Panc1 (cell line): ENCODE measurements at places on chromosomes 12 and 14.

- no peak for DNase-seq
These were observed 316.3 kb downstream of the SLC6A15 start for GRCh38 chr12:84596266-84596665.

DNA sequence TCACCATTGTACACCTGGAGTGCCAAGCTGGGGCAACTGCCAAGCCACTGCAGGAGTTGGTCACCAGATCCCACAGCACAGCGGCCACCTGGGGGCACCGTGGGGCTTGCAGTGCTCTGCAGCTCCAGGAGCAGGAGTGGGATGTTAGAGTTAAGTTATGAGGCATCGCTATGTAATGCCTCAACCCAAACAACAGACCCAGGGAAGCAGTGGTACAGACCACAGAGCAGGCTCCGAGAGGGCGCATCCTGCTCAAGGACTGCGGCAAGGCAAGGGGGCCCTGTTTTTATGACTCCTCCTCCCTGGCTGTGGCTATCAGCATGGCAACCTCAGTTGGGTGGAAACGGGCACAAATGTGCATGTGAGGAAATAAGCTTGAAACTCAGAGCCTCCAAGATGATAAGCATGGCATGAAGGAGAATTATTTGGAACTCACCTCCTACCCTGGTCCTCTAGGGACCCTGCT, 63.1 kb downstream of the ARL6IP4 start:
- peak; percentile 51 for DNase-seq

GRCh38 chr14:24259282-24260025, 3.5 kb downstream of the TGM1 start:
- no peak for DNase-seq

- no peak for DNase-seq
These were observed 35.3 kb downstream of the KICS2 start for GRCh38 chr12:64186789-64187188.

DNA sequence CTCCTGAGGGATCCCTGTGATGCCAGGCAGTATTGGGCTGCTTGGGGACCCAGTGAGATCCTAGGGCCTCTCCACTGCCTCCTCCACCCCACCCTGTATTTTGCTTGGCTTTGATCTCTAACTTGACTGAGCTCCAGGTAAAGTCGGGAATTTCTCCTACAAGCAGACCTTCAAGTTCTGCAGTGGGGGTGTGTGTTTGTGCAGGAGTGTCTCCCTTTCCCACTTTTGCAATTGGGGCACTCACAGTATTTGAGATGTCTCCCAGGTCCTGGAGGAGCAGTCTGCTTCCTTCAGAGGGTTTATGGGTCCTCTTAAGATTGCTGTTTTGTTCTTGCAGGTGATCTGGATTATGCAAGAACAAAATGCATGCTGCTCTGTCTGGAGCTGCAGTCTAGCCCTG, 68.9 kb downstream of the ALG10B start:
- DNase-seq = no peak

DNA sequence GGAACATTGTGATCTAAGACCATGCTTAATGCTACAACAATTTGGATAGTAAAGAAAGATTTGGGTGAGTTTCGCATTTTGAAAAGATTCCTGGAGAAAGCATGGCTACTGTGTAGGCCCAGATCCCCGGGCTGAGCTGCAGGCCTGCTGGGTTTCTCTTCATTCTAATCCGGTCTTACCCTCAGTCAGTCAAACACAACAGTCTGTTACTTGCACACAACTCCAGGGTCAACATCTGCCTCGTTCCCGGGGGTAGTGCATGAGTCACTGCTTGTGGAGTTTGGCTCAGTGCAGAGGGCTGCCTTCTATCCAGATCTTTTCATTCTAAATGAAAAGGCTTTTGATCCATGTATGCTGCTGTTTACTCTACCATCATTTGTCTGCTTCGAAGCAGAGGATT, 60.4 kb upstream of the SEL1L start:
- DNase-seq = no peak

DNA sequence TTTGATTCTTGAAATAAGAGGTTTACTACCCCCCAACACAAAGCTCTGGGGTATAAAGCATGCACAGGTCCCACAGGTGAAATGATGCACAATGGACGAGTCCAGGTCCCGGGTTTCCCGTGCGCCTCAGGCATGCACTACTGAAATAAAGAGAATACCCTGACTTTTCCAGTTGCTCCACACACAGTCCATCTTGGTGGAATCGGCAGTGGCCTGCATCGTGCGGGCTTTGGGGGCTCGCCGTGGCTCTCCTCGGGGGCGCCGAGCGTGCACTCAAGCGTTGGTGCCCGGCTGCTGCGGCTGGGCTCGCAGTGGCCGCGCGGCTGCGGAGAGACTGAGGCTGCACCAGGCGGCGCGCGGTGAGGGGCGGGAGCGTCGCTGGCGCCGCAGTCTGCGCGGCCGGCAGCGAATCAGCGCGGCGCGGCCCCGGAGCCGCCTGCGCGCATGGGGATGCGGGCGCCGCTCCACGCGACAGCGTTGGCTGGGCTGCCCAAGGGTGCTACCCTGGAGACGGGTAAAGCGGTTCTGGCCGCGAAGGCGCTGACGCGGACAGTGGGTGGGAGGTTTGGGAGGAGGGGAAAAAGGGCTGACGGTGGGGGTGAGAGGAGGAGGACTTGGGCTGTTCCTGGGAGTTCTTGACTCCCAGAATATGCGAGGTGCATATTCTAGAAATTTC, 53.8 kb upstream of the CCDC175 start:
- no peak for DNase-seq

DNA sequence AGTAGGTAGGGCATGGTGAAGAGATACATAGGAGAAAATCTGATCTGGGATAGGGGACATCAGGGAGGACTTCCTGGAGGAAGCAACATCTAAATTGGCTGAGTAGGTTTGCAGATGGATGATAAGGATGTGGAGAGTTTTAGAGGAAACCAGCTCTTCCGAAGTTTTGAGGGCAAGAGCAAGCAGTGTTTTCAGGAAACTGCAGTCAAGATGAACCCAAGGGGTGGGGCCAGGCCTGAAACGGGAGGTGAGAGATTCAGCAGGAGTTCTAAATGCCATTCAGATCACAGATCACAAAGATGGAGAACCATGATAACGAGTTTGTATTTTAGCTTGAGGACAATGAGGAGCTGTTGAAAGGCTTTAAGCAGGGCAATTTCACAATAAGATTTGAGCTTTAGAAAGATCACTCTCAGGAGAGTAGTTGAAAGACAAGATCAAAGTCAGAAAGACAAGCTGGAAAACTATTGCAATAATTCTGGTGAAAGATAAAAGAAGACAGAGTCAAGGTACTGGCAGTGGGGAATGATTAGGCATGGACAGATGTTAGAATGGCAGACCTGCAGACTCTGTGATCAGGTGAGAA, 70.1 kb upstream of the PLXNC1 start:
- no peak for DNase-seq

GRCh38 chr12:108090107-108090899, 38.8 kb upstream of the WSCD2 start:
- no peak for DNase-seq

DNA sequence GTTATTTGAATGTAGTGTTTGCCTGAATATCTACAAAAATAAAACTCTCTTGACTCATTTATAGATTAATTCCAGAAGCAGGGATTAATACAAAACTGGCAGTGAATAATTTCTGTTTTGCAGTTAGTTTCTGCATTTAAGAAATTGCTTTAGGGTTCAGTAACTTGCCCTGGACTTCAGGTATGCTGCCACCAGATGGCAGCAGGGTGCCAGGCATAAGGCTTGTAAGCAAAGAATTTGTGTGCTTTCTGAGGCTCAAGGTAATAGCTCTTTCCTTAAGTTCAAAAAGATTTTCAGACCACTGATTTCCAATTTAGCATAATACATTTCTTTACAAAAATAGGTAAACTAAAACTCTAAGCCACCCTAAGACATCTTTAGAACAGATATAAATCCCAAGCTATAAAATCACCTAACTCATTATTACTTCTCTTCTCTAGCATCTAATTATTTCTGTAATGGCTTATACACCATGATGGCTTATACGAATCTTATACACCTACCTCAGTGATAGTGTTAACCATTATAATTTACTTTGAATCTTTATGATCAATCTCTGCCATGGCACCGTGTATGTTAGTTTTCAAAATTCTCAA, 398.3 kb downstream of the APAF1 start:
- DNase-seq = peak; percentile 43

- no peak for DNase-seq
These were observed 43.5 kb downstream of the B4GALNT3 start for GRCh38 chr12:503111-503761.

DNA sequence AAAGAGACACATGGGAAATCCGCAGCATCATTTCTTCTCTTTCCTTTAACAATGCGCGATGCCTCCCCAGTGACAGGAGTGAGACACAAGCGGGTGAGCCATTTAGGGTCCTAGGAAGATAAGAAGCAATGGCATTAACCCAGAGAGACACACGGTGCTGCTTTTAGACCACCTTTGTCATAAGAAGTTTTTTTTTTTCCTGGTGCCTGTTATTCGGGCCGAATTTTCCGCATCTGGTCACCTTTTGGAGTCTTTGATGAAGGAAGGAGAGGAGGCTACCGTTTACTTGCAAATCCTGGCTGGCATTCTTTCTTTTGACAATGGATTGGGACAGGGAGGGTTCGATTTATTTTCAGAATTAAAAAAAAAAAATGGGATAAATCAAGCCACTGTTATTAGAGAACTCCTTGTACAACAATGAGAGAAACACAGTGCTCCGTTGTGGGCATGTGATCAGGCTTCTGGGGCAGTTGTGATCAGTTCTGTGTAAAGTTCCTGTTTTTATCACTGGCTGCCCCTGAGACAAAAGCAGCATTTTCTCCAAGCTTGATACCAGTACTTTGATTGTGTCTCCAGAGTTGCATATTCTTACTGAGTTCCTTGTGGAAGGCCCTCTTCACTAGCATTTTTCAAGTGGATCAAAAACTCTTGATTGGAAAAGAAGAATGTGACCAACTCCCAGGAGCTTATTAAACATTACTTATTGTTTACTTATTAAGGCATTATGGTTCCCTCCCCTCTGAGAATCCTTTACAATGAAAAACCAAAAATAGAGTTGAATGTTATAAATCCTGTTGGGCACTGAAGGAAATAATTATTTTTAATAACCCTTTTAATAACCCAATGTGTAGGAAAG, 1.1 kb downstream of the DIP2B start:
- no peak for DNase-seq

GRCh38 chr12:95262808-95263207, 45.2 kb downstream of the VEZT start:
- no peak for DNase-seq

DNA sequence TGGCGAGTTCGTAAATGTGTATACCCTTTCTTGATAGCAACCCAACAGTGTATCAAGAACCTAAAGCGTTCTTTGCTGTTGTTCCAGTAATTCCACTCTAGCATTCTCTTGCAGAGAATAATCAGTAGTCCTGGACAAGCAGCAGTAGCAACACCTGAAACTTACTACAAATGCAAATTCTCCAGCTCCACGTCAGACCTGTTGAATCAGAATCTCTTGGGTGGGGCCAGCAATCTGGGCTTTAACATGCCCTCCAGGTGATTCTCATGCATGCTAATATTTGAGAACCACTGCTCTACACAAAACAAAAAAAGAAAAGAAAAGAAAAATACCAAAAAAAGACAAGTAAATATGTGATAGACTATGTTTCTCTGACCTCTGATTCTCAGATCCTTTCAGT, 10.1 kb downstream of the PTGDR start:
- DNase-seq = no peak
